ENCODE measurements at places on chromosomes 3 and 15. TPM values are rescaled to one million over a fixed set of nuclear protein-coding genes. Genes with fewer than 3 reads are reported as not detected.

GRCh38 chr15:29651476-29652233 is 170.6 kb downstream of the TJP1 start:
- DNase-seq, result no peak

DNA sequence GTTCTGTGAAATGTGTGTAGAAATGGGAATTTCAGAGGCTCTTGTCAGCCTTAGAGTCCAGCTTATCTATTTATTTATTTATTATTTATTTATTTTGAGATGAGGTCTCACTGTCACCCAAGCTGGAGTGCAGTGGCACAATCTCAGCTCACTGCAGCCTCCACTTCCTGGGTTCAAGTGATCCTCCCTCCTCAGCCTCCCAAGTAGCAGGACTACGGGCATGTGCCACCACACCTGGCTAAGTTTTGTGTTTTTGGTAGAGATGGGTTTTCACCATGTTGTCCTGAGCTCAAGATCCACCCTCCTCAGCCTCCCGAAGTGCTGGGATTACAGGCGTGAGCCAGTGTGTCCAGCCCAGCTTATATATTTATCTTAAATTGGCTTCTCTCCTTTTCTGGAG is 11.5 kb downstream of the CNOT10 start:
- no peak for DNase-seq

GRCh38 chr3:143004823-143005222 is 3.5 kb downstream of the U2SURP start:
- DNase-seq, result no peak

Gene MBNL1
- 114 TPM for total RNA-seq

- no peak for DNase-seq
Observed at GRCh38 chr3:47378869-47379268, 2.0 kb upstream of the PTPN23 start.

GRCh38 chr3:53045518-53046170 is at the start of gene SFMBT1:
TSS of gene SFMBT1 (minus strand) at chr3:53046073. CDS start at chr3:52969128, 76,945 bp downstream.
- peak; percentile 46 for DNase-seq

DNA sequence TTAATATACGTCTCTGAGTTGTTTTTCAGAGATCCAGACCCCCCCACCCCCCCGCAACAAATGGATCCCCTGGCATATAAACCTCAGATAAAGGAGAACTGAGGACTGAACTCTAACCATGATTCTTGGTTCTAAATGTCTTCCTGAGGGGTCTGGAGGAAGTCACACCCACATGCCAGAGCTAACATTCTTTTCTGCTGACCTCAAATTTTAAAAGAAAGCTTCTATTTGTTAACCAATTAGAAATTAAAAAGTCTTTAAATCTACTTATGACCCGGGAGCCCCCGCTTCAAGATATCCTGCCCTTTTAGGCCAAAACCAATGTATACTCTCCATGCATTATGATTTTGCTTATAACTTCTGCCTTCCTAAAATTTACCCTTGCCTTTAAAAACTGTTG is 188.3 kb downstream of the ECT2 start:
- DNase-seq, result no peak

Gene LRRIQ4
- total RNA-seq, result not detected

Gene SLC33A1
- 91.7 TPM for total RNA-seq

Gene COX5A
- 339 TPM for total RNA-seq

DNA sequence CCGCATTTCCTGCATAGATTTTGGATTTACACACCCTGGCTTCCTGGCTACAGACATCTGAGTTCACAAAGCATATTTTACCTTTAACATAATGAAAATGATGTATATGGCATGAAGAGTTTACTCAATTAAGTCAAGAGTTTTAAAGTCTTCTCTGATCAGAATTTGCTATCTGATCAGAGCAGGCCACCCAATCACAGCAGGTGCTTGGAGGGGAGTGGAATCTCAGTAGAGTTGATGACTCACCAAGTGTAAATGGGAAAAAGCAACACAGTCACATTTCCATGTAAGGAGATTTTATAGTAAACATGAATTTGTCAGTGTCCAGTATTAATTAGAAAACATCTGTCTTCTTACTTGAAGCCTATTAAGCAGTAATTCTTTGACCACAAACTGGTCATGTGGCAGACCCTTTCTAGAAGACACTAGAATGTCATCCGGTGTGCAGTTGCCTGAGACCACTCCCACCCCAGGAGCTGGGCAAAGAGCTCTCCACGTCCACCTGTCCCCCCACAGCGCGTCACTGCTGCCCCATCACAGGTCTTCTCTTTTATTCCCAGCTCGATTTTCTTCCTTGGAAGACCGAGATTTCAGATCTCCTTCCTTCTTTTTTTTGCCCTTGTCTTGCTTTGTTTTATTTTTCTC is 10.8 kb downstream of the MESD start:
- no peak for DNase-seq

Gene MBD4
- total RNA-seq, result 30.6 TPM

Gene SCG3
- total RNA-seq, result not detected

All from MCF 10A (cell line).